Left lung (tissue), 14 donors: ENCODE measurements at places on chromosomes 12 and 14. TPM values are rescaled to one million over a fixed set of nuclear protein-coding genes. Genes with fewer than 3 reads are reported as not detected.

- DNase-seq, result no peak
Measured at GRCh38 chr12:72234886-72235285, 37.3 kb upstream of the TRHDE start.

- DNase-seq, result no peak
Measured at GRCh38 chr12:52944683-52945388, 4.1 kb upstream of the KRT18 start.

DNA sequence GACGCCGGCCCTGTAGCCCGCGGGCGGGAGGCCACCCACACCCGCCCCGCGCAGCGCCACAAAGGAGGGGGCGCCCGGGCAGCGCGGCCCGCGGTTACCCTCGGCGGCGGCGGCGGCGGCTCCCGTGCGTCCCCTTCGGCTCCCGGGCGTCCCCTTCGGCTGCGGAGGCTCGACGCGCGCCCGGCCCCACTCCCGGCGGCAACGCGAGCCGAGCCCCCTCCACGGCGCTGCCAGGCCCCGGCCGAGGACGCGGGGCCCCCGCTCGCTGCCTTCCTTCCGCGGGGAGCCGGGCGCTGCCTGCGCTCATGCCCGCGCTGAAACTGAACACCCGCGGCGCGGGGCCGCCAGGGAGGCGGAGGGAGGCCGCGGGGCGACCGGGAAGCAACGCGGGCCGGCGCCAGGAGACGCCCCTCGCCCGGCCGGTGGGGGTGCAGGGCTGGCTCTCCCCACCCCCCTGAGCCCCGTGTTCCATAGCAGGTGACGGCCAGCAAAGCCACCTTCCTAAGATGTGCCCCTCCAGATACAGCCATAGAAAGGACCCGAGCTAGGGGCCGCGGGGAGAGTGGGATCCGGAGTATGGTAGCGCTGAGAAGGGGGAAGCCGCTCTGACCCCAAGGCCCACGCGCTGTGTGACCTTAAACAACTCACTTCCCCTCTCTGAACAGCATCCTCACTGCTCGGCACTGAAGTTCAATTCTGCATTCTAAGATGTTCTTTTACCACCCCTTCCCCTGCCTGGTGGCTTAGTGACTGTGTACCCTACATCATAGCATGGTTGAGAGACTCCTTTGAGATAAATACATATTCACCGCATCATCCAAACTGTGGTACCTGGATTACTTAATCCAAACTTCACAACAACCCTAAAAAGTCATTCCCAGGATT is 42.8 kb downstream of the KDM2B start:
- no peak for DNase-seq

GRCh38 chr14:94354638-94355185 is 31.6 kb upstream of the SERPINA6 start:
- DNase-seq, result no peak

DNA sequence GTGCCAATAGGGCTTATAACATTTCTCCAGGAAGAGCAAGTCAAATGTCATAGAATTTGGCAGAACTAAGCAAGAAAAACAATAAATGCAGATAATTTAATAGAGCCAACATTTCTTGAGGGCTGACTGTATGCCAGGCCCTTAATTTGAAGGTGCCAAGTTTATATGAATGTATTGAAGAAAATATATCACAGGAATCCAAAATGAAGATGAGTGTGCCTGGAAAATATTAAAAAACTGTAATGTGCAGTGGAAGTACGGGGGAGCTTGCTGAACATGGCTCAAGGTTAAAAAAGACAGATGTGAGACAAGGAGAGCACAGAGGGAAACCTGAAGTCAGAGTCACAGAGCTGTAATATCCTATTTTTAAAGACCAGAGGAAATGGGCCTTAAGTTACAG is 16.4 kb downstream of the NR1H4 start:
- DNase-seq, result no peak

GRCh38 chr12:82522762-82523161 is 163.9 kb upstream of the TMTC2 start:
- no peak for DNase-seq

GRCh38 chr12:109069307-109070271 is 17.2 kb downstream of the USP30 start:
- DNase-seq, result no peak

GRCh38 chr14:73242357-73242901 is 5.1 kb downstream of the PAPLN start:
- no peak for DNase-seq

- DNase-seq, result no peak
Measured at GRCh38 chr14:34684578-34684977, 29.8 kb downstream of the CFL2 start.

DNA sequence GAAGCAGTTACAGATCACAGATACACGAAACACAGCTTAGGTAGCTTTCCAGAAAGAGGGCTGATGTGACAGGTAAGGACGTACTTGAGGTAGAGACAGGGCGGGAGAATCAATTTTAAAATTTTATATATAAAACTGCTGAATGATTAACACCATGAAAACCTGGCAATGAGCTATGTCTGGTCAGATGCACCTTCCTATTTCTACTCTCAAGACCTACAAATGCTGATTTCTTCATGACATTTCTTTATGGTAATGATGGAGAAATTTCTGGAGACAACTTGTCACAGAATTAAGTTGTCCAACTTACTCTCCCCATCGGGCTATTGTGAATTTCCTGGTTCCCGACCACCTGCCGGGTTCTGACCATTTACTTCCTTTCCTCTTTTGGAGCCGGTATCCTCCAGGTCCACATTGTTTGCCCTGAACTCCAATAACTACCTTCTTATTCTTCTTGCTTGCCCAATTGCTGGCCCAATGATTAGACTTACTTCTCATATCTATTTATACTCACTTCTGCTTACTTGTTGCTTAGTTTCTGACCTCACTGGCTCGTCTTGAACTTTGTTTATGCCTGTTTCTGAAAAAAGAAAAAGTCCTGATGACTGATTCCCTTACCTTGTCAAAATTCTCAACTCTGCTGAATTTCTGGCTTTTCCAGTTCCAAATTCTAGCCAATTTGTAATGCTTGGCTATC is 12.8 kb upstream of the ATP2B1 start:
- DNase-seq, result no peak

DNA sequence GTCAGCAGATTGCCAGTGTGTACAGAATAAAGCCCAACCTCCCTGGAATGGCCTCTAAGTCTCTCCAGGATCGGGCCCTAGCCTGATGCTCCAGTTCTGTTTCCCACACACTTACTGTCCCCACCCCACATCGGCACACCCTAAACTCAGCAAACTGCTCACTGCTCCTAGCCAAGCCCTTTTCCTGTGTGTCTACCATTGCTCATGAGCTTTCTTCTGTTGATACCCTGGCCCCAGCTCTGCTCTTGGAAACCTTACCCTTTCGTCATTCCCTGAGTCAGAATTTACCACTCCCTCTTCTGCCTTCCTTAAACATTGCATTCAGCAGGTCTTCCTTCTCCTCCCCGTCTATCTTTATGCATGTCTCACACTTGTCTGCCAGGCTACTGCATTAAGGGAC is 158.9 kb downstream of the TMX1 start:
- DNase-seq, result no peak

GRCh38 chr14:20631880-20632389 is 9.6 kb downstream of the OR6S1 start:
- no peak for DNase-seq

- no peak for DNase-seq
Measured at GRCh38 chr14:22602862-22603261, 4.8 kb downstream of the ABHD4 start.

DNA sequence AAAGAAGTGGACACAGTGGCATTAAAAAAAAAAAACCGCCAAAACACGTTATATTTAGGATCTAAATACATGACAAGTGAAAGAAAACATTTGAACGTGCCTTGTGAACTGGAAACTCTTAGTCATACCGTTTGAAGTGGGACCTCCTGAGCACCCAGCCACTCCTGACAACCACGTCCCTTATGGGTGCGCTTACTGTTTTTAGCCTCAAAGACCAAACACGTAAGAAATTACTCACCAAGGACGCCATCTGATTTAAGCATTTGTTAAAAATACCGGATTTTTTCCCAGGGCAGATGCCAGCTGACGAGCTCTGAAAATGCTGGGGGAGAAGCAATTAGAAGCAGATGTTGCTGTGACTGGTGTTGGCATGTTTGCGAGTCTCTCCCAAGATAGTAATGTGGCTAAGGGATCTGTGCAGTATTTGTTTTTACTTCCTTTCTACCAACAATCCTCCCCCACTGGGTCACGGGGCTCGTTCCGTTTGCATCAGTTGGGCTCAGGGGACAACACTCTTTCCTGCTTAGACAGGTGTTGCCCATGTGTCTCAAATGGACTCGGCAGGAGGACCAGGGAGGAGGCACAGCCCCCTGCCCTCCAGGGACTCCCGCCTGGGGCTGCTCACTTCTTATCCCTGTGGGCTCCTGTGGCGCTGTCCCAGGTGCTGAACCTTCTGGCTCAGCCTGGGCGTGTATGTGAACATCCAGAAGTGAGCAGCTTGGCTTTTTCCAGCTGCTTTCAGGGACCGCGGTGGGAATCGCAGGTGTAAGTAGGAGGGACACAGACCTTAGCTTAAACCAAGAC is 101.0 kb downstream of the BEGAIN start:
- no peak for DNase-seq

DNA sequence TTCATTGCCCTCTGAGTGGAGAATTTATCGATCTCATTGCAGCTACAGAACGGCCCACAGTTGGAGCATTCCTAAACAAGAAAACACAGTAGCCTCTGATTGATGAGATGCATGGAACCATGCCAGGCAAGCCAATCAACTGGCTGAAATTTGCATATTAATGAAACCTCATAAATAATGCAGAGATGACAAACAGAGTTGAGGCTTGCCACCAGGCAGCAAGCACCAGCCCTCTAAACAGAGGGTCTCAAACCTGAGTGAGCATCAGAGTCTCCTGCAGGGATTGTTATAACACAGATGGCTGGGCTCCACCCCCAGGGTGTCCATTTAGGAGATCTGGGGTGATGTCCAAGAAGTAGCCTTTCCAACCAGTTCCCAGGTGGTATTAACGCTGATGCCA is 60.9 kb upstream of the CMKLR1 start:
- no peak for DNase-seq

DNA sequence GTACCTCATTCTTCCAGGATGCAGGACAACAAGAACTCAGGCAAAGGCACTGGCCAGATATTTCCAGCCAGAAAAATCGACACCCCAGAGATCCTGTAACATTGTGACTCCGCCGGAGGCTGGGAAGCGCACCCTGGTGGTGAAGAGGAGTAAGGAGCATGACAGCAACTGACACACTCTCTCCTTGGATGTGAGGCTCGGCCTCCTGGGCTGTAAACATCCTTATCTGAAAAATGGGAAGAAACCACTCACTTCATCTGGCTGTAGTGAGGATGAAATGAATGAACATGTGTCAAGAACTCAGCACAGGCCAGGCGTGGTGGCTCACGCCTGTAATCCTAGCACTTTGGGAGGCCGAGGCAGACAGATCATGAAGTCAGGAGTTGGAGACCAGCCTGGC is 27.5 kb downstream of the TCHP start:
- DNase-seq, result no peak

DNA sequence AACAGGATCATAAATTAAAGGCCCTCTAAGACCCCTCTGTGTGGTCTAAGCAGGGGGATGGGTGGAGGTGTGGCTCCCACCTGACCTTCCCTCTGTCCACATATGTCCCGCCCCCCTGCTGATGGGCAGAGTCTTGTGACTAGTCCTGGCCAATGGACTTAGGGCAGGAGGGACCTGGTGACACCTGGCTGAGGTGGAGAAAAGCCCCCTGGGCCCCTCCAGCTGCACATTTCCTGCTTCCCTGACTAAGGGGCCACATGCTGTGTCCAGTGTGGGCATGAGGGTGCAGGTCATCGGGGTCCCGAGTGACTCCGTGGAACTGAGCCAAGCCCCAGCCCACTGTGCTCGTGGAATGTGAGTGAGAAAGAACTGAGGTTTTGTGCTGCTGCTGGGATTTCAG is 254.7 kb downstream of the ADGRD1 start:
- DNase-seq, result no peak

DNA sequence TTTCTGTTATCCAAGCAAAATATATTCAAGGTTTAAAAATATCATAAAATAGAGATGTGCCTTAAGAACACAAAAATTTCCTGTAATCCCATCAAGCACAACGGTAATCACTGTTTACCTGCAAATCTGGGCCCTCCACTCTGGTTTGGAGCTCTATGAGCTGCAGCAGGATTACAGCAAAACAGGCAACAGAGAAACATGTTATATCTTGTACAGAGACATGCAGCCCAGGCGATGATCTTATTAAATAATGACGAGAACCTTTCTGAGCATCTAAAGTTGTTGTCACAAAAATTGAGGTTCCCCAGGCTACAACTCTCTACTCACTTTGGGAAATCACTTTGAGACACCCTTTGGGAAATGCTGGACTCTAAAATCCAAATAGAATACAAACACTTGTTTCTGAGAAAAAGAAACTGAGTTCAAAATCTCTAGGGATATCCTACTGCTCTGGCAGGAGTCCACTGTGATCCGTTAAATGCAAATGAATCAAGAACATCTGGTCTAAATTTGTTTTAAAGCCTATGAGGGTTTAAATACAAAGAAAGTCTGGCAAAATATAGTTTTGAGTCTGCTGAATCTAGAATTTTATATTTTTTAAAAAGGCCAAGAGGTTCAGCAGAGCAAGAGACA is 36.3 kb downstream of the STON2 start:
- DNase-seq, result no peak

DNA sequence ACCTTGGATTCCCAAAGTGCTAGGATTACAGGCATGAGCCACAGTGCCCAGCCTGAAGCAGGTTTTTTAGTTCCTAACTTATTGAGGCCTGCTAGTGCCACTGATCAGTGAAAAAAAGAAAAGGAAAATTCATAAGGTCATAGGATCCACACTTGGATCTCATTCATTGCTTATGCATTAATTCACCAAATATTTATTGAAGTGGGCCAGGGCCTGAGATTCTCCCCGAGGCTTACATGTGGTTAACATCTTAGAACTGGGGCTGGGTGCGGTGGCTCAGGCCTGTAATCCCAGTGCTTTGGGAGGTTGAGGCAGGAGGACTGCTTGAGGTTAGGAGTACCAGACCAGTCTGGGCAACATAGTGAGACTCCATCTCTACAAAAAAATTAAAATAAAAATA is 29.5 kb upstream of the MAP1LC3B2 start:
- DNase-seq, result no peak

LBHD2 gene
- total RNA-seq, result not detected

ABHD12B gene
- total RNA-seq, result not detected

ATL1 gene
- 7.4 TPM for total RNA-seq

RPS6KA5 gene
- 4.2 TPM for total RNA-seq
